ENCODE measurements at places on chromosomes 6 and 20.

- DNase-seq: no peak
Observed at GRCh38 chr6:104301951-104302350, 557.8 kb downstream of the HACE1 start.

GRCh38 chr20:35474303-35474871 is 19.0 kb downstream of the CEP250 start:
- no peak for DNase-seq

- no peak for DNase-seq
Observed at GRCh38 chr6:124203101-124203811, 399.6 kb downstream of the NKAIN2 start.

- no peak for DNase-seq
Observed at GRCh38 chr6:151475653-151476523, 17.9 kb upstream of the CCDC170 start.

GRCh38 chr6:84645563-84646266 is 118.7 kb downstream of the TBX18 start:
- DNase-seq: no peak

DNA sequence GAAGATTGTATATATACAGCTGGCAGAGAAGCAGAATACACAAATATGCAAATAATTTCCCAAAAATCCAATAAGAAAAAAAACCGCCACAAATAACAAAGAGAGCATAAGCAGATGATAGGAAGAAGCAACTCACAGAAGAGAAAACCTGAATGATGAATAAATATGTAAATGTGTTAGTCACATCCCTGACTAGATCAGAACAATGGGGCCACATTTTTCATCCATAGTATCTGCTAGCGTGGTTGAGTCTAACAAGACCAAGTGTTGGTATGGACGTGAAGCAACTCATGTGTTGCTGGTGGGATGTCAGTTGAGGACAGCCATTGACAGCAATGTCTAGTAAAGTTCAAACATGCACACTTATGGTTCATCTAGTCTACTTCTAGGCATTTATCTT is 3.9 kb upstream of the SLC22A3 start:
- no peak for DNase-seq

GRCh38 chr6:137964876-137965275 is 97.8 kb downstream of the TNFAIP3 start:
- DNase-seq: no peak

DNA sequence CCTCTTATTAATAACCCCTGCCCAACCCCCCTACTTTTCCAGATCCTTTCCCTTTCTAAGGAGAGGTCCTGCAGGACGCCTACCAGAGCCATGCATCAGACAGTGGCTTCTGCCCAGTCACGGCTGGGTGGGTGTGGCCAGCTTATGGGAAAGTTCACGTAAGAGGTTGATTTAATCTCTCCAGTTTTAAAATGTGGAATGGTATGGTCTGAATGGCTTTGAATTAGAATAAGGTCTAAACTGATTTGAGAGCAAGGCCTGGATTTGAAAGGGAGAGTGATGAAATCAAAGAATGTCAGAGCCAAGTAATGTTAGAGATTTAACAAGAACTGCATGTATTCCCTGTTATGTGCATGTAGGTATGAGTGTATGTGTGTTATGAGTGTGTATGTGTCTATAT is 275.7 kb downstream of the PAX1 start:
- no peak for DNase-seq

DNA sequence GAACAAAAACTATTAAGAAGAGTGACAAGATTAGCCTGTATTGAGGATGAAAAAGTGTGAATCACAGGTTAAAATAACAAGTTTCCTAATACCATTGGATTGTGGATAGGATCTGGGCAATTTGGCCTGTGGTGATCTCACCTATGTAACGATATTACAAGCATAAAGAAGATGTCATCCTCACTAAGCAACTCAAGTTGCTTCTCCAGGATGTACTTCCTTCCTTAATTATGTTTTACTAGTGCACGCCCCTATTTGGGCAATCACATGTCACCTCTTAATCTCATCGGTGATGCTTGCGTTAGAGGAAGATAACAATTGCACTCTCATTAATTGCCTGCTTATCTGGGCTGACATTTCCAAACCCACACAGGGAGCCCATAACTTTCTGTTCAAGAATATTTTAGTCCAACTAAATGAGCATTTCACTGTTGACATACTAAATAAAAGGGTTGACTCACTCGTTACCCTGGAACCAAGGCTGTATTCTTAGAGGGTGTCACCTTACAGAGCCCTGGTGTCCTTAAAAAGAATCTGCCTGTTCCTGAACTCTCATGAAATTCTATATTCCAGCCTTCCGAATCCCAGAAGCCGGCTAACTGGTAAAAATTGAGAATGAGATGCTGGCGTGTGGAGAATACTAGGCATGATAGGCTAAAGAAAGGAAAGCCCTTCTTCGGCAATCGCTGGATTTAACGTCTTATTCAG is 88.2 kb upstream of the ATXN1 start:
- DNase-seq: no peak

- DNase-seq: no peak
Observed at GRCh38 chr6:26175428-26176181, 88.4 kb downstream of the HFE start.

- DNase-seq: no peak
Observed at GRCh38 chr6:166928644-166929541, 27.5 kb downstream of the RNASET2 start.

GRCh38 chr6:140660295-140660694 is 1285.8 kb upstream of the CITED2 start:
- no peak for DNase-seq

- no peak for DNase-seq
Observed at GRCh38 chr20:39880890-39881289, 808.1 kb downstream of the MAFB start.

DNA sequence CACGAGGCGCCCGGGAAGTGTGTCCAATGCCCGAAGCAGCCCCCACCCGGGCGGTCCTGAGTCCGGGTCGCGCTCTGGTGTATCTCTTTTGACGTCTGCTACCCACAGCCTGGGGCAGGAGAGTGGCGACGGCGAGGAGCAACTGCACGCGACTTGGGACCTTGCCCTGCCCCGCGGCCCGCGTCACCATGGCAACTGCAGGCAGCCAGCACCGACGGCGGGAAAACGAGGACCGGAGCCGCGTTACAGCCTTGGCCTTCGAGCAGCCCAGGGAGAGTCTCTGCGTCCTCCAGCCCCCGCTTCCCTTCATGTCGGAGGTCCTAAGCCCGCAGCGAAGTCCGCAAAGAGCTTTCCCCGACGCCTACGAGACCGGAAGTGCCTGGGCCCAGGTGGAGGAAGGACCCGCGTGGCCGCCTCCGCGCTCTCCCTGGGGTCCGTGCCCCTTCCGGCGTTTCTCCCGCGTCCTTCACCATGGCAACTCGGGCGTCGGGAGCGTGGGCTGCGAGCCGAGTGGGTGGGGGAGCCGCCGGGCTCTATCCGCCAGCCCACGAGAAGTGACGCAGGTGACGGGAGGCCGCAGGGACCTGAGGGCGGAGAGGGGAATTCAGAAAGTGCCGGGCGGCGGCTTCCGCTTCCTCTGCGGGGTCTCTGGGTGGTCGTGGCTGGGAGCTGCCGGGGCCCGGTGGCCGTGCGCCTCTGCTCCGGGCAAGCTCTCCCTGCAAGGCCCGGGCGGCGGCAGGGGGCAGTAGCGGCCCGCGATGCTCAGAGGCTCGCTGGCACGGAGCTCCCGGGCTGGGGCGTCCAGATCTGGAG is 88.6 kb upstream of the TGM3 start:
- DNase-seq: peak; percentile 47

DNA sequence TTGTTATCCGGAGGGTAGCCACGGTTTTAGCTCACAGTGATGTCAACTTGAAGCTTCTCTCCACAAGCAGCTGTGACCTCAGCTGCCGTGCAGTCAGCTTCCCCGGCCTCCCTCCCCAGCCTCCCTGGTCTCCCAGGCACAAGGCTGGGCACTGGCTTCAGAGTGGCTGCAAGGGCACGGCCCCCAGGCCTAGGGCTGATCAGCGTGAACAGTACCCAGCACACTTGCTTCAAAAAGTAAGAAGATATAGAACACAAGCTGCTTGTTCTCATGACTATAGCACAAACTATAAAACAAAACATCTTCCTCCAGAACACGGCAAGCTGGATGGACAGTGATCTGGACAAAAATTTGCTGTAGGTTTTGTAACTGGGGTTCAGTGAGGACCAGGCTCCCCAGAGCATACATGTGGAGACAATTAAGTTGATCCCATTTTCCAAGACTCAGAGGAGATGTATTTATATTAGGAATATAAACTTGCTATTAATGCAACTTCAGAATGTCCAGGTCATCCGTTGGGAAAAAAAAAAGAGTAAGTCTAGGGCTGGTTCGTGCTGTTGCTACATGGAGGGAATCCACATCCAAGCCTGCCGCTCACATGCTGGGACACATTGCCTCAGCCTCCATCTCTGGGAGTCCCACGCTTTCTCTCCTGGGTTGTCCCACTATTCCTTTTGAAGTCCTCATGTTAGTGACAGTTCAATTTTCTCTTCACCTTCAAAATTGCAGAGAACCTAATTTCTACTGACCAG is 199.4 kb upstream of the THBS2 start:
- no peak for DNase-seq

- no peak for DNase-seq
Observed at GRCh38 chr6:109770047-109770446, 79.0 kb downstream of the FIG4 start.

- no peak for DNase-seq
Observed at GRCh38 chr6:146968041-146968760, 236.0 kb upstream of the STXBP5 start.

GRCh38 chr6:31878726-31879125 is at the start of gene SLC44A4:
TSS of gene SLC44A4 (minus strand) at chr6:31878997. CDS start at chr6:31878980, 17 bp downstream.
- DNase-seq: no peak

- no peak for DNase-seq
Observed at GRCh38 chr6:73665686-73666319, 12.0 kb upstream of the SLC17A5 start.

DNA sequence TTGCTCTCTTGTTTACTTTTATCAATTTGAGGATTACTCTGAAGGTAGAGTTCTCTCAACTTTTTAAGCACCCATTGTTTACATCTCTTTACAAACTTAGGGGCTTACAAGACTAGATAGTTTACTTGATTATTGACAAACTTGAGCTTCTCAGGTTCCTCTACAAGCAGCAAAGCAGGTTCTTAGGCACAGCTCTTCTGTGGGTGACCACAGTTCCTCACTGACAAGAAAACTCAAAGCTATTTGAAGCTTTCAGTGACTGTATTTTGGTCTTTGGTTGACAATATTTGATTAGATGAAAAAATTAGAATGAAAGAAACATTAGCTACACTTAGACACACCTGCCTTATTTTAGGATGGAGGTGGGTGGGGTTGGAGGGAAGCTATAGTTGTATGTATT is 327.3 kb upstream of the RUNX2 start:
- DNase-seq: no peak

DNA sequence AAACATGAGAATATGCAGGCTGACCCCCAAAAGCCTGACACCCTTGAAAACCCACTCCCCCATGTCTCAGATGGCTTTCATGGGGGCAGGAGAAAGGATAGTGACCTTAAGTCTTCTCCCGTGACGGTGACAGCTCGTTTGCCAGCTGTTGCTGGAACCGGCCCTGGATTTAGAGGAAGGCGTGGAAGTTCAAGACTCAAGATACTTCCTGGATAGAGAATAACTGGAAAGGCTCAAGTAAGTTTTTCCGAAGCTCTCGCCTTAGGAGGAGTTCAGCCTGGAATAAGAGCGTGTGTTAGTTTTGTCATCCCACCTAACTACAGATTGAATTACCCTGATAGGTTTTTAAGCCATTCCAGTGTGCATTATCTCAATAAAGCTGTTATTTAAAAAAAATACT is 11.6 kb upstream of the MTG2 start:
- DNase-seq: no peak

DNA sequence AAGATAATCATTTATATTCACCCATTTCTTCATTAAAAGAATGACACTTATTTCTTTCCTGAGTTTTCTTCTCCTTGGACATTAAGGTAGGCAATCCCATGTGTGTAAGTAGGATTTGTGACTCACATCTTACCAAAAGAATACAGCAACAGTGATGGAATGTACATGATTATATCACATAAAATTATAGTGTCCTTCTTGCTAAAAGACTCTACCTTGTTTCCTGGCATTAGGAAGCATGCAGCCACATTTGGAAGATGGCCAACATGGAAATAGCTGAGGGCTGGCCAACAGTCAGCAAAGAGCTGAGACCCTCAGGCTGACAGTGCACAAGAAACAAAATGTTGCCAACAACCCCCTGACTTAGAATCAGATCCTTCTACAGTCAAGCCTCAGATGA is 327.9 kb upstream of the MARCKS start:
- no peak for DNase-seq

DNA sequence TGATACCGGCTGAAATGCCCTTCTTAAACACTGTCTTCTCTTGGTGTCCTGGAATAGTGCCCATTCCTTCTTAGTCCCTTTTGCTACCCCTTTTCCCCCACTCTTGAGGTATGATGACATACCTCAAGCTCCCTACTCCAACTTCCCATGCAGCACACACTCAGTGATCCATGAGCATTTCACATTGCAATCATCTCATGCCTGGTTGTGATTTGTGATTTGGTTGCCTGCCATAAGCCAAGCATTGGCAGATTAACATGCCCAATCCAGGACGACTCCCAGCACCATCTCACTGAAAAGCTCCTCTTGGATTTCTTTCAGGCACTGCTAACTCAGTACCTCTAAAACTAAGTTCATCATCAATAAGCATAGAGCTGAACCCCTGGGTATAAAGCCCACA is 14.7 kb upstream of the PTPRA start:
- DNase-seq: no peak

GRCh38 chr20:45049904-45050471 is 50.9 kb downstream of the KCNS1 start:
- no peak for DNase-seq

GRCh38 chr6:44775121-44775520 is 387.6 kb downstream of the CDC5L start:
- DNase-seq: no peak

DNA sequence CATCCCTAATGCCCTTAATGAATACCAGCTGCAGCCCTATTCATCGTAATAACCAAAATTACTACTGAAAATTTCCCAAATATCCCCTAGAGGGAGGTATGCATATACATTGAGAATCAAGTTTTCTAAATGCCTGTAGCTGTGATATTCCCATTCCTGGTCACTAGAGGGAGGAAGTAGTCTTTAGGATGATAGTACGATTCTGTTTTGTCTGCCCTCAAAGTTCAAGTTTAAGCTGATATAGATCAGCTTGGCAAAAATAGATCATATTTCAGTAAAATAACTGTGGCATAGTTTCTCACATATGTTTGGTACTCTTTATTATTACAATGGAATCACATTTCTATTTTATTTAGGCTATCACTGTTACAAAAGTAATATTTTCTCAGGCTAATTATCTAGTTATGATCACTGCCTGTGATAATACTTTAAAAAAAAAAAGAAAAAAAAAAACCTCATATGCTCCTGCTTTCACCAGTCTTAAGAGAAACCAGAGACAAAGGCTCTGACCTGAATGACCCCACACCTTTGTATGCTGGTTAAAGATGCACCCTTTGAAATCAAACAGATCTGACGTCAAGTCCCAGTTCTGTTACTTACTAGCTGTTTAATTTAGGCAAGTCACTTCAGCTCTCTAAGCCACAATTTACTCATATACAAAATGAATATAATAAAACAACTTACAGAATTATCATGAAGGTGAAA is 11.0 kb downstream of the TSPYL1 start:
- no peak for DNase-seq

- no peak for DNase-seq
Observed at GRCh38 chr6:117464700-117465099, 17.8 kb upstream of the DCBLD1 start.

- DNase-seq: no peak
Observed at GRCh38 chr20:40741507-40742106, 52.6 kb upstream of the MAFB start.

- no peak for DNase-seq
Observed at GRCh38 chr6:12111363-12111670, 99.2 kb downstream of the HIVEP1 start.

- no peak for DNase-seq
Observed at GRCh38 chr6:449486-450419, 58.2 kb downstream of the IRF4 start.

Data from activated naive CD8-positive, alpha-beta T cell treated with anti-CD3 and anti-CD28 coated beads, Interleukin-2, amount 50 U/mL, for 16 hours (primary cell).